ENCODE measurements at places on chromosomes 2 and 18.
A peak's percentile ranks its signal among the peaks of the same experiment; 100 is the strongest.

- no peak for DNase-seq
Measured at GRCh38 chr2:201208563-201209252, 25.8 kb downstream of the CASP10 start.

GRCh38 chr18:57925706-57926105, 118.3 kb upstream of the NEDD4L start:
- no peak for DNase-seq

DNA sequence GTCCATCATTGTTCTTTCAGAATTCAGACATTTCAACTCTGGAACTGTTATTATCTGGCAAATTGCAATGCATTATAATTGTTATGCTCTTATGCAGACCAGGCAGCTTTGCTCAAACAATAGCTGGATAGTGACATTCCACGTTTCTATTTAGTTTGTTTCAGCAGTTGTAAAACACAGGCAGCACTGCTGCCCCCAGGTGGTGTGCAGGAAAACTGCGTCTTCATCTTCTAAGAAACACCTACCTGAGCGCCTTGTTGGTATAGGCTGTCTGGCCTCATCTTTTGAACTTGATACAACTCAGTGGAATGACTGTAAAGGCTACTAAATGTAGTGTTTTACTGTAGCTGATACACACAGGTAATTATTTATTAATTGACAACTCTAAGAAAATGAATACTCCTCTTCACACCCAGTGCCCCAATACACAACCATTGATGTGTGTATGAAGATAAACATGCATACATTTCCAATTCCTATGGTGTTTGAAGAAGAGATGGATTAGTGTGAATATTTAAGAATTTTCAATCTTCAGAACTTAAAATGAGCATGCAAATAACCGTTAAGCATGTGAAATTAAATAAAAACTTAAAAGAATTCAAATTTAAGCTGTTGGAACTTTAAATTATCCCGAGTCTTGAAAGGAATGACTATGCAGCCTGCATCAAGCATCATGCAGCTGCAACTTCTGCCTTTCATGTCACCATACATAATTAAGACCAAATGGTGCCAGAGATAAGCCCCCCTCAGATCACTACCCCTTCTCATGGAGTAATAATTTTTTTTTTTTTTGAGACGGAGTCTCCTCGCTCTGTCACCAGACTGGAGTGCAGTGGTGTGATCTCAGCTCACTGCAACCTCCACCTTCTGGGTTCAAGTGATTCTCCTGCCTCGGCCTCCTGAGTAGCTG, 85.6 kb downstream of the CD8B2 start:
- no peak for DNase-seq

DNA sequence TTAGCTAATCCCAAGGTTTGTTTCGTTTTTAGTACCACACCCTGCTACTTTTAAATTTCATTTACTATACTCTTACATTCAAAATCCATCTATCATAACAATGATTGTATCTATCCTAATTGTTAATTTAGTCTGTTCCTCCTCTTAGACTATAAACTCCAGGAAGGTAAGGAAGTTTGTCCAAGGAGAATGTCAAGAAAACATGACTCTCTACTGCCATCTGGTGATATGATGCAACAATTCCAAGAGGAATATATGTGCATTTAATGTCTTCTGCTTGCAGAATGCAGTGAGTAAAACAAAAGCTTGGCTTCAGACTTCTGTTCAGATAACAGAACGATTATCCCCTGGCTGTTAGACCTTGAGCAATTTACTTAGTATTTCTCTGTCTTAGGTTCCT, 1267.1 kb downstream of the LRP1B start:
- DNase-seq: peak; percentile 8

DNA sequence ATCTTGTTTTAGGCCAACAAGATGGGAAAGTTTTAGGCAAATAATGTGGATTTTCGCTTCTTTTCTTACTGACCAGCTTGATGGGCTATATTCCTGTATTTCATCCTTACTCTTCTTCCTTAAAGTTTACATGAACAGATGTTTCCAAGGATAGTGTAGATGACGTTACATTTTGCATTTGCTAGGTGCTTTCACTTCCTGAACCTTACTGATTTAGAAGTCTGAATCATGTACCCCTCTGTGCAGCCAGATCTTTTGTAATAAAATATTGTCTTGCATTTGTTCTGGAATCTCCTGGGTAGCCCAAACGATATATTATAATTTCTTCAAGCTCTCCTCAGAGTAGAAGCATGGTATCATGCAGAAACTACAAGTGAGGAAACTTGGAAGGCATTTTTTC, 93.4 kb downstream of the CALCRL start:
- no peak for DNase-seq

DNA sequence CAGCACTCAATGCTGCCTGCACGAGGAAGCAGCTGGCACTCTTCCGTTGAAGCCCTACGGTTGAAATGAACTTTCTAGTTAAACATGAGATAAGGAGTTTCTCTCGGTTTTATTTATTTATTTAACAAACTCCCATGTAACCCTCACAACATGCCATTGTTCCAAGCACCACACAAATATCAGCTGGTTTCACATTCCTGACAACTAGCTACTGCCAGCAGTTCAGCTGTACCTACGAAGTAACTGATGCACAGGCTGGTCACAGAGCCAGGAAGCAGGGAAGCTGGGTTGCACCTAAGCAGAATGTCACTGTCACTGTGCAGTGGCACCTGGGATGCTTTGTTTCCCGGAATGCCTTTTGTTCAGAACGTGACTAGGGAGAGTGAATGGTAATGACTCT, 18.1 kb downstream of the TIMM21 start:
- no peak for DNase-seq

GRCh38 chr18:49137093-49137492, 186.3 kb upstream of the SMAD7 start:
- DNase-seq: no peak

- DNase-seq: no peak
Measured at GRCh38 chr2:211113334-211114175, 557.2 kb downstream of the CPS1 start.

GRCh38 chr2:223019390-223019930, 32.5 kb upstream of the KCNE4 start:
- no peak for DNase-seq
